ENCODE measurements at places on chromosomes 11 and 22.

GRCh38 chr11:113647856-113648255, 58.3 kb downstream of the TMPRSS5 start:
- no peak for DNase-seq

DNA sequence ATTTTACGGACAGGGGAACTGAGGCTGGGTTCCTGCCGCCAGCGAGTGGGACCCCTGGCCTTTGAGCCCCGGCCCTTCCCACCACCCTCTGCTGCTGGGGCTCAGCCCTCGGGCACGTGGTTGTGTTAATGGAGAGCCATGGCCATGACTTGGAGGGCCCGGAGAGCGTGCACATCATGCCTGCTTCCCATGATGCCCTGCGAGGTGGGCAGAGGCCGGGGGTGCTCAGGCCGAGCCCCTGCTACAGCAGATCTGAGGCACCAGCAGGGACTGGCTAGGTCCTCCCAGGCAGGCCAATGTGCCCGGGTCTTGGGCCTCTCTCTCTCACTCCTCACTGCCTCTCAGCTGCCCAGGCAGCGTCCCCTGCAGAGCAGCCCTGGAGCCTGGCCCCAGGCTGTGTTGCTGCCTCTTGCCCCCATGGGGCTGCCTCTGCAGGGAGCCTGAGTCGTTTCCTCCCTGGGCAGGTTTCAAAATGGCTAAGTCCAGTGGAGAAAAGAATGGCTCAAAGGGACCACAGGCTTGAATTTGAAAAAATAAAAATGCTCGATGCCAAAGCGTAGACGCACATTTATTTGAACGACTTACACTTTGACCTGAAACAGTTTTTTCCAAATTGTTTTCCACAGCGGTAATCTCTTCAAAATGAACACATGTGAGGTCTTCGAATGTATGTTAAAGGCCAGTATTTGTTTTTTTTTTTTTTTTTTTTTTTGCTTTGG, 72.6 kb upstream of the CLDN5 start:
- no peak for DNase-seq

DNA sequence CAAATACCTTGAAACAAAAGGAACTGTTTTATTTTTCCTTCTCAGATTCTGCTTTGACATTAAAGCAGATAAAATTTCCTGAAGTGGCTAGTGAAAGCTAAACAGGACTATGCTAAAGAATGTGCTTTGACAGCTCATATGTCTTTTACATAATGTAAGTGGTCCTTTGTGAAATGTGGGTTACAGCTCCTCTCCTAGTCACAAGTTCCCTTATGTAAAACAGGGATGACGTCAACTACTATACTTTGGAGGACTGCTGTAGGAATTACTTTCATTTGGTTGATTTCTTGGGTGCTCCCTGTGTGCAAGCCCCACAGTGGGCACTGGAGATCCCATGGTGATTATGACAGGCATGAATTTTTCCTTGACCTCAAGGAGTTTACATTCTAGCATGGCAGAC, 216.6 kb upstream of the NARS2 start:
- DNase-seq, result no peak

DNA sequence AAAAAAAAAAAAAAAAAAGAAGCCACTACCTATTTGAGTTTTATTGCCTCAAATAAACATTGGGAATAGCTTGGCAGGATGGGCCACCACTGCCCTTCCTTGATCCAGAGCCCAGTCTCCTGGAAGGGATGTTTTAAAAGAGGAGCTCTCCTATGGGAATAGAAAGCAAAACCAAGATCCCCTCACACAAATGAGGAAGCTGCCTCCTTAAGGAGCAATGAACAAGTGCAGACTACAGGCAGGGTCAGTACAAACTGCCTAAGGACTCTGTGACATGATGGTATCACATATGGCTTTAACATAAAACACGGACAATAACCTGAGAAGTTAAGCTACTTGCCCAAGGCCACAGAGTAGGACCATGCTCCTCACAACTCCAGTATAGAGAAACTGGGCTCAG, 120.8 kb downstream of the NAT10 start:
- no peak for DNase-seq

DNA sequence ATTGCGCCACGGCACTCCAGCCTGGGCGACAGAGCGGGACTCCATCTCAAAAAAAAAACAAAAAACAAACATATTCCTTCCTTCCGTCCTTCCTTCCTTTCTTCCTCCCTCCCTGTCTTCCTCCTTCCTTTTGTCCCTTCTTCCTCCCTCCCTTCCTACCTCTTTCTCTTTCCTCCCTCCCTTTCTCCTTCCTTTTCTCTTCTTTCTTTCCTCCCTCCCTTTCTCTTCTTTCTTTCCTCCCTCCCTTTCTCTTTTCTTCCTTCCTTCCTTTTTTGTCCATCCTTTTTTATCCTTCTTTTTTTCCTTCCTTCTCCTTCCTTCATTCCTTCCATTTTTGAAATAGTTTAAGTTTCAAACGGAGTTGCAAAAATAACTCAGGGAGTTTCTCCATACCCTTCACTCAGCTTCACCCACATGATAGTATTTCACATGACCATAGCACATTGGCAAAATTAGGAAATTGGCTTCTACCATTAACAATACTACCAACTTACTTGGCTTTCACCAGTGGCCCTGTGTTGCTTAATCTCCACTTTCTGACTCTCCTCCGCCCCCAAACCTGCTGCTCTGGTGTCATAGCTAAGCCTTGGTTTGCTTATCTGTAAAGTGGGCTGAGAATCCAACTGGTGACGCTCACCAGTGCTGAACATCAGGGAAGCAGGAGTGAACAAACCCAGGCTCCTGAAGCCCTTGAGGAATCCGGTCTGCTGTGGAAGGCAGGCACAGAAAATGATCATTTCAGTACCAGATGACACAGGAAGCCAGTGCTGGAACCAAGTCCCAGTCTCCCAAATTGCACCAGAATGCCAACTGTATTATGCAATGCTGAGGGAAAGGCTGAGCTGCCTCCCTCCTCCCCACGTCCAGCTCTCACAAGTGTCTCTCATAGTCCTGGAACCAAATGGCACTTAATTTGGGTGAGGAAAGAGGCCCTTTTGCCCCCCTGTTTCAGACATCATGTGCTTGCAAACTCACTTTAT, 17.2 kb upstream of the CRYBB3 start:
- DNase-seq, result no peak

DNA sequence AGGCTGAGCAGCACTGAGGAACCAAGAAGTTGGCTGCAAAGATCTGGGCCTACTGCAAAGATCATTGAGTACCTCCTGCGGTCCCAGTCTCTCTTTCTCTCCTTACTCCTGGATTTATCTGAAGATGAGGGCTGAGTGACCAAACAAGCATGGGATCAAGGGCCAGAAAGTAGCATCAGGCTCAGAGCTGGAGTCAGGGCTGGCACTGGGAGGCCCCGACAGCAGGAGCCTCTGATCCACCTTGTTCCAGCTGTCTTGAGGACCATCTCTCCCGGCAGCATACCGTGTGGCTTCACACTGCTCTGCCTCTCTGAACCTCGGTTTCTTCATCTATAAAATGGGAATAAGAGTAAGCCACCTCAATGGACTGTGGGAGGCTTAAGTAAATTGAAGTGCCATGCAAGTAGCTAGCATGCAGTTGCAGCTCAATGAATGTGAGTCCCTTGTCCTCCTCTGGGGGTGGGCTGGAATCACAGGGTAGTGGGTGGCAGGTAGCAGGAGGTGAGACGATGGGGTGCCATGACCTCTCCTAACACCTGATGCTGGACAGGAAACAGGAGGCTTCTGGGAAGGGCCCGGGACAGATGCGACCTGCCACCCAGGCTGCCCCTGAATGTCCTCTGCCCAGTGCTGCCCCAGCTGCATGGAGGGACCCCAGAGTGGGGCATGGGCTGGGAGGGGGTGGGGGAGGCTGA, 52.5 kb upstream of the PRDM11 start:
- no peak for DNase-seq

GRCh38 chr22:45916515-45916914, 60.4 kb downstream of the WNT7B start:
- no peak for DNase-seq

DNA sequence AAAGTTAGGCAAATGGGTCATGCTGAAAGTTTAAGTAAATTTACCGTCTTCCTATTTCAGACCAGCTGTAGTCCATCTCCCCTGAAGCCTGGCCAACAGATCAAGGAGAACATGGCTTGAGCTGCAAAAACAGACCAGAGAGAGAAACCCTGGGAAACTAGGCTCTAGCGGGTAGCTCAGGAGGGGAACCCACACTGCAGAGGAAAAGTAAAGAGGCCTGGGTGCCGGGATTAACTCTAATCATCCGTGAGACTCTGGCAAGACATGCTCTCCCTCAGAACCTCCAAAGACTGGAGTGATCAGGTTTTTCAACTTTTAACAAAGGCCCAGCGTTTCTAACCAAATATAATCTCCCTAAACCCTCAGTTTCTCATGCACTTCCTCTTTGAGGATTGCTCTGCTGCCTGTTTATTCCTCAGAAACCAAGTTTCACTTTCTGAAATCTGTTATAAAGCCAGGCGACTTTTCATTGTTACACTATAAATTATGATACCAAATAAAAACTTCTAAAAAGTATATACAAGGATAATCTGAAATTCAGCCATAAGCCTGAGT, 67.5 kb downstream of the GAB2 start:
- no peak for DNase-seq

GRCh38 chr22:17237038-17237668, 17.9 kb upstream of the ADA2 start:
- DNase-seq, result no peak

DNA sequence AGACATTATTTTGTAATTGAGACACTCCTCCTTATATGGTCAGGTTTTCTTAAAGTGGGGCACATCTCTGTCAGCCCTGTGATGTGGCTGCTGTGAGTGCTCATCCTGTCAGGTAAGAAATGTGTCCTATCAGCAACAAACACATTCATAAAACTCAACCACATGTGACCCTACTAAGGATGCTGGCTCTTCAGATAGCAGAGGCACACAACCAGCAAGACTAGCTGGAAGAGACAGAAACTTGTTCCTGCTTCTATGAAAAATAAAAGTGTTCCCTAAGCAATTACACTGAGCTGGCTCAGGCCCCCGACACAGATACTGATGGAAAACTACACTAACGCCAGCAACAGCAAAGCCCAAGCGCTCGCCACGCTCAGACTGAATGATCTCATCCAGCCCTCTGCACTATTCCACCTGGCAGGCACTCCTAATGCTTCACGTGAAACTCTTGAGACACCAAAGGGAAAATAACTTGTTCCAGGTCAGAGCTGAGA, 49.8 kb upstream of the CYP2D6 start:
- DNase-seq, result no peak

DNA sequence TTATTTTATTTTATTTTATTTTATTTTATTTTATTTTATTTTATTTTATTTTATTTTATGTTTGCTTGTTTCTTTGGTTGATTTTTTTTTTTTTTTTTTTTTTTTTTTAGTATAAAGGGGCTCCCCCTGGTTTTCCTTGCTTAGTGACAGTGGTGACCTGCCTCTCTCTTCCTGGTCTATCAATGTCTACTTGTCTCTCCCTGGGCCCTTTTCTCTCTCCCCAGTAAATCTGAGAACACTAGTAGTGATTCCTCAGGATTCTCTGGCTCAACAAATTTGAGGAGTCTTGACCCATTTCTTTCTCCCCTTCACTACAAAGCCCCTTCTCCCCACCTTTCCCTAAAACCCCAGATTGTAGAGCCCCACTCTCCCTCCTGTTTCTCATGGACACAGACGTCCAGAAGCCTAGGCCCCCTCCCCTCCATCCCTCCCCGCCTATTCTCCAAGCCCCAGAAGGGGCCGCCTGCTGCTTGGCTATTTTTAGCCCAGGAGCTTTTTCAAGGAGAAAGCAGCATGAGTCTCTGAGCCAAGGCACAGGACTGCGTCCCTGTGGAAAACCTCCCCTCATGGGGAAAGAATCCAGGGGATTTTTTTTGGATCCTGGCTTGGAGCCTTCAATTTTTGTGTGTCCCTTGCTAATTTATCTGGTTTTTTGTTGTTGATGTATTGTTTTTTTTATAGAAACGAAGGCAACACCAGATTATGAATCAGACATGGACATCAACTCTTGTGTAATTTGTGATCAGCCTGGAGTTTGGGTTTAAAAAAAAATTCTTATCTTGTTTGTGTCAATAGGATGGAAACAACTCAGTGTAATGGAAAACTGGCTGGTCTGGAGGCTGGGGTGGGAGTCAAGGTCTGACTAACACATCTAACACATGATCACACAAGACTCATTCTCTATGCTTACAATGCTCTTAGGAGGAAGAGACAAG, 17.5 kb upstream of the ACCSL start:
- DNase-seq, result no peak

- no peak for DNase-seq
These were observed 60.2 kb downstream of the BRD1 start for GRCh38 chr22:49767355-49768062.

DNA sequence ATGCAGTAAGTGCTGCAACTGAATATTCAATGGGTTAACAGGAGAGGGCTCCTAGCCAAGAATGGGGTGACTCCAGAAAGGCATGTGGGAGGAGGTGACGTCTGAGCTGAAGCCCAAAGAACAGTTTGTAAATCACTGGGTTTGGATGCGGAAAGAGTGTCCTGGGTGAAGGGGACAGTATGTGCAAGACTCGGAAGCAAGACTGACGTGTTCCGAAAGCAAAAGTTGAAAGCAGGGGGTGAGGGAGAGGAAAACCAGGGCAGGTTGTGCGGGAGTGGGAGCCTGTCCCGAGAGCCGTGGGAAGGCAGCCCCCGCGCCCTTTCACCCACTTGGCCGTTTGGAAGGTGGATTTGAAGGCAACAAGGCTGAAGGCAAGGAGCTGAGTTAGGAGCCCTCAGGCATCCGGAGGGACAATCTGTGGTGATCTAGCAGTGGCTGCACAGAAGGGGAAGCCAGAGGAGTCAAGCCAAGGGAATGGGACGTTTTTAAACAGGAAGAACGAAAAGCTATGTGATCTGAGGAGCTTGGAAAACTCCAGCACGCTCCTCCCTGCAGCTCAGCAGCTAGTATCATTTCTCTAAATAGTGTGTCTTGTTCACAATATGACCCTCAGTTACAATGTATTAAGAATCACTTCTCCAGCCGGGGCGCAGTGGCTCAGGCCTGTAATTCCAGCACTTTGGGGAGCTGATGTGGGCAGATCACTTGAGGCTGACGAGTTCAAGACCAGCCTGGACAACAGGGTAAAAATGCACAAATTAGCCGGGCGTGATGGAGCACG, 7.7 kb downstream of the SLC25A18 start:
- DNase-seq, result no peak

GRCh38 chr11:1300121-1300520, 9.3 kb downstream of the TOLLIP start:
- DNase-seq, result no peak

GRCh38 chr11:22407921-22408320, 69.7 kb downstream of the SLC17A6 start:
- no peak for DNase-seq

- DNase-seq, result no peak
These were observed 370.5 kb downstream of the CNTN5 start for GRCh38 chr11:99391245-99391644.

DNA sequence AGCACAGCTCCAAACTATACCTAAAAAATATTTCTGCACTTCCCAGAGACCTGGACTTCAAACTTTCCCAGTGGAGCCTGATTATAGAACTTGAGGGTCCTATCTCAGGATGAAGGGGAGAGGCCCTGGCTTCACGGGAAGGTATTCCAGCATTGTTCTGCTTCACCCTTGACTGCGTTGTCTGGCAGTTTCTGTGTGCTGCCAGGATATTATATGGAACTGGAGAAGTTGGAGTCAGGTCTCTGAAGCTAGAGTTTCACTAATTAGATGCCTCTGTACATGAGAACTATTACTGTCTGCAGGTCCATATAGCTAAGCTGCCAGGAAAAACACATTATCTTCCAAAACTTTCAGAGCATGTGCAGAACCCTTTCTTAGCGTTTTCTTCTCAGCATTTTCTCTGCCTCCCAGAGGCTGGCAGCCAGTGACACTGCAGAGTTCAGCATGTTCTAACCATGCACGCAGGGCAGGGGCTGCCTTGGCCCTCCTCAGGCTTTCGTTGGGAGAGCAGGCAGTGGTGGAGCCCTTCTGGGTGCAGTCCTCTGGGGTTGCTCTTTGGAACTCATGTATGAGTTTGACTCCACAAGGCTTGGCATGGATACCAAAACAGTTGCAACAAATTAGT, 99.3 kb downstream of the CWC15 start:
- no peak for DNase-seq

Data from activated naive CD4-positive, alpha-beta T cell (primary cell).